ENCODE measurements at places on chromosomes 1 and 21. TPM values are rescaled to one million over a fixed set of nuclear protein-coding genes. Genes with fewer than 3 reads are reported as not detected.

DNA sequence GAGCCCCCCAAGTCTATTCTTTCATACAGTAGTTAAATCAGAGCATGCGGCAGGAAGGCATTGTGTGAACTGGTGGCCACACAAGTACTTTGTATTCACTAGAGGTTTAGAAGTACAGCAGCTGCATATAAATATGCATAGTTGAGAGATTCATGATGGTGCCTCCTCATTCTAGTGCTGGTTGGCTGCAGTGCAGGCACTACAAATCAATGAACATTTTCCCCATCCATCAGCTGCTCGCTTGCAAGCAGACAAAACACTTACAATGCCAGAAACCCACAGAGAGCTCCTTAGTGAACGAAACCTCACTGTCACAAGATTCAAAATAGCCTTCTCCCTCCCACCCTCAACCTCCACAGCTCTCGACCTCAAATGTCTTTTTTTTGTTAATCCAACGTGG is 726.2 kb downstream of the USP25 start:
- H3K27ac ChIP-seq, result peak overlapping the region; percentile 73
- no peaks in the 10 kb centered on the region for H3K4me1 ChIP-seq
- H3K4me3 ChIP-seq, result peak overlapping the region; percentile 26
- peak; percentile 74 for DNase-seq
- H3K36me3 ChIP-seq, result no peaks in the 10 kb centered on the region

Gene OR2T2
- total RNA-seq, result not detected

DNA sequence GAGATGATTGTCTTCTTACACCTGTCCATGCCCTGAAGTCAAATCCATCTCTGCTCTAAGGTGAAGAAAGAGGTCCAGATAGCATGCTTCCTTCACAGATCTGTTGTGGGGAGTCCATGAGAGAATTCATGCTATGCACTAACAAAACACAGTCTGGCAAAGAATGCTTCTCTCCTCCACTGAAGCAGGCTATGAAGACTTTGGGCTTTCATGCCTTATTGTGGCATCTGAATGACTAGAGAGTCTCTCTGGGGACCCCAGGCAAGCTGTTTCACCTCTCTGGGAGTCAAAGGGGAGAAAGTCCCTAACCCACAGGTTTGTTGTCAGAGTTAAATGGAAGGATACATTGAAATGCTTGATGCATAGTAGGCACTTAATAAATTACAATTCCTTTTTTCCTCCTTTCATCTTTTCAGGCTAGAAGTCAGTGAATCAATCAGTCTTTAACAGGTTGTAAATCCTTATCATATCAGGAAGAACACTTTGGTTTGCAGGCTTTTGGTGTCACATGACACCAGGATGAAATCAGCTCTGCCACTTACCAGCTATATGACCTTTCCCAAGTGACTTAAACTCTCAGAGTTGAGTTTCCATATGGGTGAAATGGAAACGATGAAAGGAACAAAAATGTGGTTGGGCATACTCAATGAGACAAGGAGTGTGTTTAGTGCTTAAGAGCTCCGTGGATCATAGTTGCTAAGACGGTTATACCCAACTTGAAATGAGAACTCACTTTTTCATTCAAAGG is 200.1 kb upstream of the DAB1 start:
- no peaks in the 10 kb centered on the region for H3K27me3 ChIP-seq
- no peak for DNase-seq

Gene EXO1
- 7.8 TPM for total RNA-seq

Gene PARP1
- 106 TPM for total RNA-seq

Data from spinal cord (tissue), 10 donors.